ENCODE measurements at places on chromosomes 1 and 21. TPM values are rescaled to one million over a fixed set of nuclear protein-coding genes. Genes with fewer than 3 reads are reported as not detected.
A peak's percentile ranks its signal among the peaks of the same experiment; 100 is the strongest.

Gene SLAMF9
- total RNA-seq = not detected

Gene VANGL2
- not detected for total RNA-seq

DNA sequence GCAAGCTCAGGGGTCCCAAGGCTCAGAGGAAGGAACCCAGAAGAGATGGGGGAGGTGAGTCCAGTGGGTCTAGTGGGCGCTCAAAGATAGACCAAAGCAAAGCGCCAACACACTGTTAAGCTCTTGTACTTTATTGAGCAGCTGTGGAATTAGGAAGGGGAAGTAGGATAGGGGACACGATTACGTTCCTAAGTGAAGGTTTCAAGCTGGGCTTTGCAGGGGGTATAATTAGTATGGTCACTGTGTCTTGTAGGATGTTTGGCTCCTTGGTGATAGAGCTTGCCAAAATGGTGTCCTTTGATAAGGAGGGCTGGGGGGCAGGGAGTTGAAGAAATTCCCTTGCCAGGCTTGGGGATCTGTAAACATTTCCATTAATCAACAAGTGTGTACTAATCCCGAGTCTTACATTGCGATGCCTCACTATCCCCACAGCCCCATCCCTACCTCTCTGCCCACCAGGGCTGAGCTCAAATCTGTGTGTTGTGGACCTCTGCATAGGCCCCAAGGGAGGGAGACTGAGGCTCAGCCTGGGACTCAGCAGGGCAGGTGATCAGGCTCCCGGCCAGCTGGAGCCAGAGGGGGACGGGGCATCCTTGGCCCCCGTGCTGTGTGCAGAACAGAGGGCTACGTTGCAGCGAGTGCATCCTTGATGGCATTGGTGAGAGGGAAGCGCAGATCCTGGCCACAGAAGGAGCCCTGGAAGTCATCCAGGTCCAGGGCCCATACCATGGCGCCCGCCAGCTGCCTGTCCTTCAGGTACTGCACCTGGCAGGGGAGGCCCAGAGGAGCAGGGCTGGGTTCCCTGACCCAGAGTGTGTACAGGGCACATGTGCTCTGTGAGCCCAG is 3.4 kb upstream of the MYBPH start:
- DNase-seq = no peak

DNA sequence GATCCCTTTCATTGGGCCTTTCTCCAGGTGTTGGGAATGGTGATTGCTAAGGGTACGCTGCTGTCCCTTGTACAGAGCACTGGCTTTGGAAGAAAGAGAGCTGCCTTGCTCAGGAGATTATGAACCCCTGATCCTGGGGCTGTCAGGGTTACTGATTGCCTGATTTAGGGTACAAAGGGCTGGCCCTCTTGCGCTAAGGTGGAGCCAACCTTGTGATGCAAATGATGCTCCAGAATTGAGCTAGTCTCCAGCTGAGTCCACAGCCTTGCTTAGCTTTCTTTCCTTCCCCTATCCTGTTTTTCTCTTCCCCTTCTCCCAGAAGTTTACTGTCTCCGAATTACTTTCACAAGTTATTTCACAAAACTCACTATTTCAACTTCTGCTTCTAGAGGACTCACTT is 334.7 kb downstream of the AMY1C start:
- no peak for DNase-seq

- DNase-seq = peak; percentile 62
Observed at GRCh38 chr1:201648907-201649721, 110.2 kb downstream of the NAV1 start.

DNA sequence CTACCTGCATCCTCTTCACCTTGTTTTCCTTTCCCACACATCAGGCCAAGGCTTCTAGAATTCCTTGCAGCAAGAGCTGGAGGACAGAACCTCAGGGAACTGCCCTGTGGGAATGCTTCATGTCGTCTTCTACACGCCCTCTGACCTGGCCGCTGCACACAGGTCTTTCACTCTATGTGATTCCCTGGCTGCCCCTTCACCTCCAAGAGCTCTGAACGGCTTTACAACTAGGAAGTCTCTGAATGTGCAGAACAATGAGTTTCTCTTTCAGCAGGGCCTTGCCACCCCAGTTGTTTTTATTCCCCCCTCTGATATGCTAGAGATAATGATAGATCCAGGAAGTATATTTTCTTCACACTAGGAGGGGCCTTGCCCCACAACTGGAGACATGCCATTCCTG is 142.6 kb downstream of the CLIC6 start:
- no peak for DNase-seq

Gene FCRL5
- not detected for total RNA-seq

- DNase-seq = no peak
Observed at GRCh38 chr1:169779150-169779549, 15.6 kb downstream of the METTL18 start.

DNA sequence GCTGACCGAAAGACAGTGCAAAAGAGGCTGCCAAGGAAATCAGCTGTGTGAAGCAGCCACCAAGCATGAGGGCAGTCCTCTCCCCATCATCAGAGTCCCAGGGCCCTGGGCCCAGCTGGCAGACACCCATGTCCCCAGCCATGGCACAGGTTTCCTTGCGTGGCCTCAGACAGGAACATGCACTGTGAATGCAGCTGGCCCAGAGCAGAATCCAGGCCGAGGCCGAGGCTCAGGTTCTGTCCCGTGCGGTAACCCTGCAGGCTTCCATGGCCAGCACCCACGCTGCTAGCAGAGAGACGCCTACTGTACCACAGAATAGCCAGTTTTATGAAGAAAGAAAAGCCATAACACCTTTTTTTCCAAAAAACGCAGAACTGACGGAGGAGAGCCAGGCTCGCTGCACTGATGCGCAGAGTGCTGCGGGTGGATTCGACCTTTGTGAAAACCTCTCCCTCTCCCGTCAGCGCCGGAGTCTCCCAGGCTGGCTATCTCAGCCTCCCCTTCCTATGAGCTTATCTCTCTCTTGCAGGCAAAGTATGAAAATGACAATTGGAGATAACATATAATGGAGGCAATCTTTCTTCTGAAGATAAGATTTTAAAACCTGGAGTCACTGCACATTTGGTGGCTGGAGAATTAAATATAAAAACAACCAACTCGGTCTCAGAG is 106.6 kb downstream of the NPHP4 start:
- DNase-seq = no peak

Gene CXADR
- 0.32 TPM for total RNA-seq

Gene EFNA1
- not detected for total RNA-seq

DNA sequence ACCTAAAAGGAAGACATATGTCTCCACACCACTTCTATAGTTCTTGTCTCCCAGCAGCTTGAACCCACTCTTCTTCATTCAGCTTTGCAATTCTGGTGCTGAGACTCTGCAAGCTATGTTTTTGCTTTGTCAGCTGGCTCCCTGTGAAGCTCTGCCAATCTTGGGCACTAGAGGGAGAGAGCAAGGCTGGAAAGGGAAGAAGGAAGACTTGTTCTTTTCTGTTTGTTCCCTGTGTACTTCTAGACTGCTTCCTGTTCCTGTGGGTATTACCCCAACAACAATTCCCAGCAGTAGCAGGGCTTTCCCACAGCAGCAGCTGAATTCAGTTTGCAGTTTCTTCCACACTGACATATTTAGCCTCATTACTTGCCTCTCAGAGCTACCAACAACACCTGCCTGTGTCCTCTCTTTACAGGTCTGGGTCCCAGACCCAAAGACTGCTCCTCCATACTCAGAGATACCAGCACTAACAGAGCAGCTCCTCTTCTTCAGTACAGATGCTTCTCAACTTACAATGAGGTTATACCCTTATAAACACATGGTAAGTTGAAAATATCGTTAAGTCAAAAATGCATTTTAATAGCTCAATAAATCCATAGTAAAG is 275.2 kb upstream of the NEGR1 start:
- no peak for DNase-seq

Gene MATN1
- total RNA-seq = not detected

DNA sequence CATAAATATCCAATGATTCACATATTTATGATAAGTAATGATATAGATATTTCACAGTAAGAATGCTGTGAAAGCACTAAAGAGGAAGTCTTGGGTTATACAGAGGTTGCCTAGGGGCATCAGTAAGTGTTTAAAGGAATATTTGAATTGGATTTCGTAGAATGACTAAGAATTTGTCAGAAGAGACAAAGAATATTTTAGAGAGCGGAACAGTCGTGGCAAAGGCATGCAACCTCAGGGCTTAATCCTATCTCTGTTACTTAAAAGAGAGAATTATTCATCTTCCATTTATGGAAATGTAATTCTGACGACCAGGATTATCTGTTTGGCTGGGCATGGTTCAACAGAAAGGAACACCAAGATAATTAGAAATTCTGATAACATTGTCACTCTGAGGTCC is 171.9 kb upstream of the NR5A2 start:
- peak; percentile 10 for DNase-seq

GRCh38 chr1:147654511-147654910 is 15.8 kb downstream of the ACP6 start:
- DNase-seq = no peak

DNA sequence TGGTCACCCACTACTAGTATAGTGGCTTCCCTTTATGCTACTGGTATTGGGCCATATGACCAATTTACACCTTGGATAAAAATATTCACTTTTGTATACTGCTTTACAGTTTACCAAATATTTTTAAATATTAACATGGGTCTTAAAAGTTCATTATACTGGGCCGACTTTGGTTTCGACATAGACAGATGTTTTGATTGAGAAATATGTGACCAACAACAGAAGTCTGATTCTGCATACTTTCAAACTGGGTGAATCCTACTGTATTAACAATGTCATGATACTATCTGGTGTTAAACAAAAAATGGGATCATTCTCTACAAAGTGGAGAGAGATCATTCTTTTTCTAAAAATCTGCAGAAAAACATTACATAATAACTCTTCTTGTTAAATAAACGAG is 134.8 kb downstream of the AKT3 start:
- peak; percentile 66 for DNase-seq

GRCh38 chr1:244319283-244320132 is 132.2 kb downstream of the ADSS2 start:
- peak; percentile 66 for DNase-seq

- no peak for DNase-seq
Observed at GRCh38 chr21:29708401-29708800, 231.4 kb downstream of the GRIK1 start.

- no peak for DNase-seq
Observed at GRCh38 chr1:38009088-38009840, 3.3 kb upstream of the UTP11 start.

GRCh38 chr21:17613242-17613676 is 558 bp upstream of the BTG3 start:
- DNase-seq = peak; percentile 7

GRCh38 chr1:208207388-208208131 is 36.6 kb downstream of the PLXNA2 start:
- peak; percentile 90 for DNase-seq

DNA sequence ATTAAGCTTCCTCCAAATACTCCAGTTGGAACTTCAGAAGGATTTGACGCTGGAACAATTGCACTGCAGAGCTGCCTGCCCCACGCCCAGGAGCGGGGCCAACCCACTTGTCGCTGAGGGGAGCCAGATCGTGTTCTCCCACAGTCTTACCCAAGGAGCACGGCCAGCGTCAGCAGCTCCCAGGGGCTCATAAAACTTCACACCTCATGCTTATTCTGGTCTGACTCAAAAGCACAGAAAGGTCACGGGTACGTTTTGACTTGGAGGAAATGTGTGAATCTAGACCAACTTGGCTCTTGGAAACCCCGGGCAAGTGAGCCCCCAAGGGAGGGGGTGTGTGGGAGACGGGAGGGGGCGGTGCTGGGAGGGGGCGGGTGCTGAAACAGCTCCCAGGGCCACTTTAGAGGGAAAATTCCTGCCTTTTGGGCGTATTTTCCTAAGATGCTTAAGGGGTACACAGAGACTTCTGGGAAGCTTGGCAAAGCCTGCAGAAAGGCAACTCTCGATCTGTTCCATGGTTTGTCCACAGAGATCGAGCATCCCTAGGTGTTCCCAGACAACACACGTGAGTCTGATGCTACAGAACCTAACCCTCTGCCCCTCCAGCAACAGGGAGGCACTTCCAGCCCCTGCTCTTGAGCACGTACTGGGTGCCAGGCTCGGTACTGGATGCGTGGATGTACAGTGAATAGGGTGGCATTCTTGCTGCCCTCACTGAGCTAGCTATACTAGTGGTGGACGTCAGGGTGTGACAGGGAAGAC is 98.9 kb downstream of the DHRS3 start:
- peak; percentile 98 for DNase-seq

GRCh38 chr1:181349512-181349911 is 133.8 kb upstream of the CACNA1E start:
- no peak for DNase-seq

DNA sequence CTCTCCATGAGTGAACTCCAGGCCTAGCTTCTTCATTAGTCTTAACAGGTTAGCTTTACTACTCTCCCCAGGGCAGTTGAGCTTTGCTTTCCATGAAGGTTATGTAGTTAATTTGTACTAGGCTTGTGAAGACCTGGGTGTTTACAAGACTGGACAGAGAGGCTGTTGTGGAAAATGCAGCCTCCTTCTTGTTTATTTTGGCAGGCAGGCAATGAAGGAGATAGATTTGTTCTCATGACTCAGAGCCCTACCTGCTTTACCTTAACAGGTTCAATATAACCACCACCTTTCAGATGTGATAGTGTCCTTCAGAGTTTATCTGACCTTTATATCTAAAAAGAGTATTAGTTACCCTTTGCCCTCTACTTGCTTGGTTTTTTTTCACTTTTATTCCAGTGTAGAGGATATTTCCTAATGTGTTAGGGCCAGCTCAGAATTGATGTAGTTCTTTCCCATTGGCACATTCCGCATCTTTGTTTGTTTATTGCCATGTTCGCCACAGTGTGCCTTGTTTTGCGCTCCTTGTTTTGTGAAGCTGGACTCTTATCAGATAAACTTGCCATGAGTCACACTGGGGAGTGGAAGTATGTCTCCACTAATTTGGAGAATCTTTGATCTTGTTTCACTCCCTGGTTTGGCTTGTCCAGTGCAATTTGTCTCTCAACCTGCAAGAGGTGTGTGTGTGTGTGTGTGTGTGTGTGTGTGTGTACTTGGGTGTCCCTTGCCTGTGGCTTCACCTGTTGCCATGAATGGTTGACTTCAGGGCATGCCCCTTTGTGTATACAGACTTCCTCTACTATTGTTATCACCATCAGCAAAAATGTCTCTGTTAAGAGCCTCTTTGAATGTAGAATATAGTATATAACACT is 87.4 kb upstream of the MACF1 start:
- peak; percentile 80 for DNase-seq

- DNase-seq = peak; percentile 94
Observed at GRCh38 chr1:244214009-244214967, 163.2 kb downstream of the ZBTB18 start.

GRCh38 chr21:32537569-32537881 is 47.8 kb downstream of the TCP10L start:
- no peak for DNase-seq

Gene ANKRD45
- total RNA-seq = 0.43 TPM

Measured in fibroblast of villous mesenchyme (primary cell).